ENCODE measurements at places on chromosomes 5 and 9.

- DNase-seq: no peak
These were observed 405.3 kb downstream of the TLE4 start for GRCh38 chr9:79977074-79977435.

DNA sequence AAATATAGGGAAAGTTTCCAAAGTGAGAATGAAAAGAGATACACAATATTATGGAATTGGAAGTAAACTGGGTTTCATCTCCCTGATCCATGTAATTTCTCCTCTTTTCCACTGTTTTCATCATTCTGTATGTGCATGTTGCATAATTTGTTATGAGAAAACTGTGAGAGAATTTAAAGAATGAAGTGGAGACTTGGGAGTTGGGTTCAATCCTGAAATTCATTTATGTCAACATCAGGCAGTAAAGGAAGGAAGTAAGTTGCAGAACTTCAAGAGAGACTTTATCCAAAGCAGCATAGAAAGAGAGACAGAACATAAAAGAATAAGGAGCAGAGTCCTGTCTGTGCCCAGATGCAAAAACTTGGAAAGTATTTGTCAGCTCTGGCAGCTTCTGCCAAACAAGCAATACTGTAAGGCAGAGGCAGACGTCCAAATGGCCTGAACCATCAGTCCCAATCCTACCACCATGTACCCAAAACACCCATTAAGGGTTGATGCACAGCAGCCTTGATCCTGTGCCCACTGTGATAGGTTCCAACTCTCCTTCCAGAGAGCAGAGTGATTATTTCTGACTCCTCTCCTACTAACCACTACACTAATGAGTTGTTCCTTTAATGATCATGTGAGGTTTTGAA is 425.3 kb upstream of the CDH6 start:
- DNase-seq: no peak

DNA sequence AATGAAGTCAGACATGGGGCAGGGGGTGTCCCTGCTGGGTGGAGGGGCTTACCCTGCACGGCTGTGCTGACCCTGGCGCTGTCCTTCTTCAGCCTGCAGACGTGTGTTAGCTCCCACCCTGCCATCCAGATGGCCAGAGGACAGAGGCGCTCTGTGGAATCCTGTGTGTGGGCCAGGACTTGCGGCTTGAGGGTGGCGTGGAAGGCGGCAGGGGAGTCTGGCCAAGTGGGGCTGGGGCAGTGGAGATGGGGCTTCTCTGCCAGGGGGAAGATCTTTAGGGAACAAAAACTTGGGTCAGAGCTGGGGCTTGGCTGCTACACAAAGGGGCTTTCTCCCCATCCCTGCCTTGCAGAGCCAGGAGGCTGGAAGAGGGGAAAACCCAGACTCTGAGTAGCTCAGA is 46.5 kb upstream of the SYNPO start:
- DNase-seq: no peak

DNA sequence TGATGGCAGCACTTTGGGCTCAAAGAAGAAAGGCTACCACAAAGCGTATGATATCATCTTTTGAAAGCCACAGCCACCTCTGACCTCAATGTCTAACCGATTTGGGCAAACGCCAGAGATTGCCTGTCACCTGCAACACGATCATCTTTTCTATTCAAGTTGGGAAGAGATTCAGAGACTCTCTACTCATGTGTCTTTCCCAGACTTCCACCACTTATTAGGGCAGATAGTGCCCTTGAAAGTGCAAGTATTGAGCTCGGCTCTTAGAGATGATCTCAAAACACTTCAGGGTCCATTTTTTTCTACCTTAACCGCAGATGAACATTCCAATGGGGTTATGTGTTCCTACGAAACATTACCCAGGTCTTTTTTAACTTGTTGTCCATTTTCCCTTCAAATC is 213.7 kb downstream of the DRD1 start:
- DNase-seq: no peak

DNA sequence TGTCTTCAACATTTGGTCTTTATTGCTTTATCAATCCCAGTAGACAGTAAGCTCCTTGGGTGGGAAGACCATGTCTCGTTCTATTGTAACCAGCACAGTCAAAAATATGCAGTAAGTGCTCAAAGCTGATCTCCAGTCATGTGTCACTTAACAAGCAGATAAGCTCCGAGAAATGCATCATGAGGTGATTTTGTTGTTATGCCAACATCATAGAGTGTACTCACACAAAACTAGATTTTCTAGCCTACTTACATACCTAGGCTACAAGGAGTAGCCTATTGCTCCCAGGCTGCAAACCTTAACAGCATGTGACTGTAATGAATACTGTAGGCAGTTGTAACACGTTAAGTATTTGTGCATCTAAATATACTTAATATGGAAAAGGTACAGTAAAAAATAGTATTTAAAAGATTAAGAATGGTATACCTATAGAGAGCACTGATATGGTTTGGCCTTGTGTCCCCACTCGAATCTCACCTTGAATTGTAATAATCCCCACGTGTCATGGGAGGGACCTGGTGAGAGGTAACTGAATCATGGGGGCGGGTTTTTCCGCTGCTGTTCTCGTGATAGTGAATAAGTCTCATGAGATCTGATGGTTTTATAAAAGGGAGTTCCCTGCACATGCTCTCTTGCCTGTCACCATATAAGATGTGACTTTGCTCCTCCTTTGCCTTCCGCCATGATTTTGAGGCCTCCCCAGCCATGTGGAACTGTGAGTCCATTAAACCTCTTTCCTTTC is 39.8 kb upstream of the PCSK5 start:
- DNase-seq: no peak

DNA sequence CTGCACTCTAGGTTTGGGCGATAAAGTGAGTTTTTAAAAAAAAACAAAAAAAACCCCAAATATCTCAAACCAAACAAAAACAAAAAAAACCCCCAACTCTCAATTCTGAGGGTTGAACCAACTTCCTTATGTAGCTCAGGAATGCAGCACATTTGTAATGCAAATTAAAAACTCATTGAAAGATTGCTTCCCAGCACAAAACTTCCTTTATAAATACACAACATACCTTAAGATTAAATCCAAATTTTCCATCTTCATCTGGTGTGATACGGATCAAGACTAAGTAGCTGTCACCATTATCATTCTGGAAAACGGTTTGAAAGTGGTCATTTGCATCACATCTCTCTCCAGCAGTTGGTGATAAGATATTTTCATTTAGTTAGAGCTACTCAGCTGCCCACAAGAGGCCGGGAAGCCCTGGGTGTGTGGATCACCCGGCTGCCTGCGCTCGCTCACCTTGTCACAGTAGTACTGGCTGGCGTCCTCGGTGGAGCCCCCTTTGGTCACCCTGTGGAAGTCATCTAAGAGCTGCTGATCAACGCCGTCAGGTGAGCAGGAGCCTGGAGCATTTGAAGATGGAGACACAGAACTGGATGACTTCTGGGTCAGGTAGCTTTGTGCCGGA is 88.2 kb downstream of the PTPN3 start:
- no peak for DNase-seq

All from dermis microvascular lymphatic vessel endothelial cell (primary cell).